ENCODE measurements at places on chromosomes 5 and 9.

DNA sequence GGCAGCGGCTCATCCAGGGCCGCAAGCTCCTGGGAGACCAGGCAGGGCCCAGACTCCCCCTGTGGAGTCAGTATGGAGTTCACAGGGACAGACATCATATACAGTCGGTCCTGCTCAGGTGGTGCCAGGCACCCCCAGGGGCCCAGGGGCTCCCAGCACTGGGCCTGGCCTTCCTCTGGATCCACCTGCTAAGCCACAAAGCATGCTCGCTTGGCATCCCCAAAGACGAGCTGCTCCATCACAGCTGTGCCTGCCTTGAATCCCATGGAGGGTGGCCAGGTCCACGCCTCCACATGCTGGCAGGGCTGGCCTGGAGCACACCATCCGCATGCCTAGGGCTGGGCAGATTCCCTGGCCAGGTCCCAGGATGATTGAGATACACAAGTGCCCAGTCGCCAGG is 4.6 kb downstream of the BICD2 start:
- no peak for DNase-seq

DNA sequence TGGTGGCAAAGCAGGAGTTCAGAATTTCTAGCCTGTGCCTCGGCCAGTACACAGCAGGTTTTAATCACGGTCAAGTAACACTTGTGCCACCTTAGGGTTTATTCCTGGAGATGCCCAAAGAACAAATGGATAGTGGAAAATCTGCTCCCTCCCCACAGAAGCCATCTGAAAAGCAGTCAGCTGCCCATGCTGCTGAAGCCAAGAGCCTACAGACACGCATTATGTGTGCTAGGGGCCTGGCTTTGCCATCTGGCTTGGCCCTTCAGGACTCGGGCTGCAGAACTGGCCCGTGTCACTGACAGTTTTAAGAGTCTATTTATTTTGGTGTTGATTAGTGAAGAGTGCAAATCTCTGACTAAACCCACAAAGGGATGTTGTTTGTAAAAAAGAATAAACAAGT is 11.1 kb downstream of the ARSB start:
- no peak for DNase-seq

DNA sequence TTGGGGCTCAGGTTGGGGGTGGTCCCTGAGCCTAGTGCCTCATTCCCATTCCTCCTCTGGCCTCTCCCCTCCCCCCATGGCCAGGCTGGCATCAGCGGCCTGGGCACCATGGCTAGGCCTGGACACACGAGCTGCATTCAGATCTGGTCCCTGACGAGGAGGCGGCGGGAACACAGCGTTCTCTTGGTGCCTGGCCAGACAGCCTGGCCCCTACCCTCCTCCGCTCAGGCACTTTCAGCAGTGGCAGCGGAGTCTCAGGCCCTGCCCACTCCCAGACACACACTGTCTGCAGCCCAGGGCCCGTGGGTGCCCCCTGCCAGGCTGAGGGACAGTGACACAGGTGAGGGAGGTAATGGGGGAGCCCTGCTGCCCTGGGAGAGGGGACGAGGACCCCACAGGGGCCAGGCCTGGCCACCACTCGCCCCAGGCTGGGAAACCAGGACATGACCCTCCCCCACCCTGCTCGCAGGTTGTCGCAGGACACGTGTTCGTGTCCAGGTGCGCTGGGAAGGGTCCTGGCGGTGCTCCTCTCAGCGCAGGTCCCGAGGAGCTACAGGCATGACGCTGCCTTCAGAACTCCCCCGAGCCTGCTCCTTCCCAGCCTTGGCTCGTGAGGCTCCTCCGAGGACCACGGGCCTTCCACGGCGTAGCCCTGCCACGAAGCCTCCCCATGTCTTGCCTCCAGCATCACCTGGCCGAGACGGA is 19.9 kb upstream of the UBAC1 start:
- DNase-seq, result no peak

DNA sequence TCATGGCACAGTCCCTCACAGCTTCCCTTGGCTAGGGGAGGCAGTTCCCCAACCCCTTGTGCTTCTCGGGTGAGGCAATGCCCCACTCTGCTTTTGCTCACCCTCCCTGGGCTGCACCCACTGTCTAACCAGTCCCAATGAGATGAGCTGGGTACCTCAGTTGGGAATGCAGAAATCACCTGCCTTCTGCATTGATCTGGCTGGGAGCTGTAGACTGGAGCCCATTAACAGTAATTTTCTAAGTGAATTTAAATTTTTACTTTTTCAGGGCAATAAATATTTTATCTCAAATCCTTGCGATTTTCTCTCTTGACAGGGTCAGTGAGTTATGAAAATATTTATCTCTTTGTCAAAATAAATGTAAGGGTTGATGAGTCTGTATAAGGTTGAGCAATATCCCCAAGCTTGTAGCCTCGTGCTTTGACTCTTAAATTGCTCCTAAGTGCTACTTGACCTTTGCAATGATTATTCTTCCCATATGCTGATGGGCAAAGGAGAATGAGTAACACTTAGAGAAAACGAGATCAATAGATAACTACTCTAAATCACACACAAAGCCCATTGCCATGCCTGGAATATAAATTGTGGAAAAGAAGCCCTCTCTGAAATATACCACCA is 82.1 kb upstream of the MOCS2 start:
- no peak for DNase-seq

DNA sequence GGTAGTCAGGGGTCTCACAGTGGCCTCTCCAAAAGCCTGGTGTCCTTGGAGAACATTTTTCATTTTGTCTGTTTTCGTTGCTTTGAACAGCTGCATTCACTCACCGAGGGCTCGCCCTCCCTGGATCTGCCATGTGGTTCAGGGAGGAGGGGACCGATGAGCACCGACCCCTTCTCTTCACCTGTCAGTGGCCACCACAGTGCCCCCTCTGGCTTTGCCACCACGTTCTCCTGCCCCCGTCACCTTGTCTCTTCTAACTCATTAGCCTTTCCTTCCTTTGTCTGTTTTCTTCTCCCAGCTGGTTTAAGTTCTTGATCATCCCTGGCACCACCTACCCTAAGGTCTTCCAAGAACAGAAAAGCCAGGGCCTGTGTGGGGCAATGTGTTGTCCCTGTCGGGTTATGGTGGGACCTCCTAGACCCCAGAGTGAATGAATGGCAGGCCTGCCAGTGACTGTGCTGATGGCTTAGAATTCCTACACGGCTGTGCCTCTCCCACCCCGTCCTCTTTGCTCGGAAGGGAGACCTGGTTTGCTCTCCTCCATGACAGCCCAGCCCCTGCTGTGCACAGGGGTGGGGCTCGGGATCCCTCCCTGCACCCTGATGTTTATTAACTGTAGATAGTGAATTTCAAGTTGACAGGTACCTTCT is 90.0 kb downstream of the ANKRD33B start:
- DNase-seq, result no peak

GRCh38 chr5:91027405-91028139 is 355.5 kb downstream of the ARRDC3 start:
- no peak for DNase-seq

DNA sequence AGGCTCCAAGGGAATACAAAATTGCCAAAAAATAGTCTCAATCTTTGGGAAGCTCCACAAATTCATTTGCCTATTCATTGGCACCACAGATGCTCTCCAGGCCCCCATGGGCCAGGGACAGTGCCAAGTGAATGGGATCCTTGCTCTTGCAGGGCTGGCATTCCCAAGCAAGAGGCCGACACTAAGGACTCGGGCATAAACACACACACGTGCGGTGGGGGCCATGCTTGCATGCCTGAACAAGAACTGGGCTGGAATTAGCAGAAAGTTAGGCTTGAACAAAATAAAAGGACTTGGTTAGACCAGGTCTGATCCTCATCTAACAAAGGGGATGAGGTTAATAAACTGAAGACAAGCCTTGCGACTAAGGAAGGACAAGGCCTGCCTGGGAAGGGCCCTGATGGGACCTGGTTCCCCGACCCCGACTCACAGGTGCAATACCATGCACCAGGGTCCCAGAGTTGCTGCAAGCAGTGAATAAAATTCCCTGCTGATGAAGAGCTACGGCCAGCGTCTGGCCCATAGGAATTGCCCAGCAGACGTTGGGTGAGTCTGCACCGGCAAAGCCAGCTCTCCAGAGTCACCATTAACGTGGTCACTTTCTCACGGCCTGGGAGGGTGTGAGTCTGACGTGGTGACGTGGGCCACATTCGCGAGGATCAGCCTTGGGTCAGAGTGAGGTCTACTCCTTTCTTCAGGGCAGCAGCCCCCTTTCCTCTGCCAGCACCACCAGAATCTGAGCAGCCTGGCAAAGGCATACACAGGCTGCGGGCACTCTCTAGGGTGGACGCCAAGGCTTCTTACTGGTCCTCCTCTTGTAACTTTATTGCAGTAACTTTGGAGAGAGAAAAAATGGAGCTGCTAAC is 77.4 kb upstream of the FCN1 start:
- DNase-seq, result no peak
